ENCODE measurements at places on chromosomes 5 and 9.

- DNase-seq = no peak
These were observed 225.1 kb downstream of the DCP2 start for GRCh38 chr5:113201715-113202114.

GRCh38 chr9:137078701-137079400 lies 1.5 kb downstream of the UAP1L1 start:
- no peak for DNase-seq

DNA sequence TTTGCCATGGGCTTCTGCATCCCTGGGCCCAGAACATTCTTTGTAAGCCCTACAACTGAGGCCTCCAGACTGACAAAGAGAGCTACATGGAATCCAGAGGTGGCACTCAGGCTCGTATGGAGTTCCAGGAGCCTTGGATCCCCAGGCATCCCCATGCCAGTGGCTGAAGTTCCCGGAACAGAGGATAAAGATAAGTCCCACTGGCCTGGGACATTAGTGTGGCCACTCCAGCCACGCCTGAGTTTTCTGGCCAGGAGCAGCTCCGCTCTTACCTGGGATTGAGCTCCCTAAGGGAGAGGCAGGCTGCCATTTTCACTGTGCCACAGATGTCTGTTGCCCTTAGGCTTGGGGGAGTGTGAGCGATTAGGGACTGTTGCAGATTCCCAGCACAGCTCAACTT lies 656.3 kb upstream of the FAM174A start:
- no peak for DNase-seq

- no peak for DNase-seq
These were observed 2223.1 kb upstream of the C9orf72 start for GRCh38 chr9:29796291-29796952.

GRCh38 chr9:126198854-126199253 lies 127.8 kb upstream of the MVB12B start:
- DNase-seq = no peak

GRCh38 chr9:6664204-6664680 lies 18.7 kb upstream of the GLDC start:
- no peak for DNase-seq

DNA sequence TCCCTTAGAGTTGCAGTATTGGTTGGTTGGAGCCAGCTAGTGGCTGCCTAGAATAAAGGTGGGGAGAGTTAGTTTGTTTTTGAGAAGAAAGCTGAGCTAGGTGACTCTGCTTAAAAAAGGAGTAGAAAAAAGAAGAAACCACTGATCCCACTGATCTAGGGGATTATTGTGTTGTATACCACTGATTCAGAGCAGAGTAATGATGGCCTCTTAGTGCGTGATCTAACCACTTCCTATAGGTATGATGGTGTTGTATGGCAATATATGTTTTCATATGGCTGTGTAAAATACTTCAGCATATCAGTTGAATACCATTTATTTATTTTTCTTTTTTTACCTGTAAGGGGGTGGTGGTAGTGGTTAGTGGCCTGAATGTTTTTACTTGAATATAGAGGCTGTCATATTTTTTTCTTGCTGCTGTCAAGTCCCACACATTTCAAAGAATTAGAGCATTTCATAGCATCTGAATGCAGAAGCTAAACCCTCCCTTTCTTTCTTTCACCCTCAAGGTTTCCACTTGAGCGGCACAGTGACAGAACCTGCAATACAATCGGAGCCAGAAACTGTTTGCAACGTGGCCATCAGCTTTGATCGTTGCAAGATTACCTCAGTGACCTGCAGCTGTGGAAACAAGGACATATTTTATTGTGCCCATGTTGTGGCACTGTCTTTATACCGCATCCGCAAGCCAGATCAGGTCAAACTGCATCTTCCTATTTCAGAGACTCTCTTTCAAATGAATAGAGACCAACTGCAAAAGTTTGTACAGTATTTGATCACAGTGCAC lies 140.3 kb downstream of the ZSWIM6 start:
- no peak for DNase-seq

DNA sequence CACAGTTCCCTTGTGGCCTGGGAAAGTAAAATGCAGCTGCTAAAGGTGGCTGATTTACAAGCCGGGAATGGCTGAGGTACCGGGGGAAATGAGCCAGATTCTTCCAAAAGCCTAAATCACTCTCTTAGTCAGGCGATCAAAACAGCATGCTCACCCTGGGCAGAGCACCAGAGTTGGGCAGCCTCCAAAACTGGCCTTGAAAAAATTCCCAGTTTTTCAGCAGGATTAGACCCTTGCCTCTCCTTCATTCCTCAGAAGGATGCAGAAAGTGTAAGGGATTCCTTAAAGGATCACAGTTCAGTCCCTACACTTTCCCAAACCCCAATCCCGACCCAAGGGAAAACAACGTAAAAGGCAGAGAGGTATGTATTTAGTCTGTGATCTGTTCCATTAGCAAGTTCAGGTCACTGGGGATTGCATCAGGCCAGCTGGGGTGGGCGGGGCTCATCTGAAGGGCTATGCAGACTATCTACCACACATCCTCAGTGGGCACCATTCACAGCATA lies 16.9 kb downstream of the TMEM174 start:
- DNase-seq = no peak

GRCh38 chr9:110028271-110028670 lies 179.7 kb downstream of the C9orf152 start:
- no peak for DNase-seq

- DNase-seq = no peak
These were observed 242.3 kb upstream of the NREP start for GRCh38 chr5:111999286-111999685.

DNA sequence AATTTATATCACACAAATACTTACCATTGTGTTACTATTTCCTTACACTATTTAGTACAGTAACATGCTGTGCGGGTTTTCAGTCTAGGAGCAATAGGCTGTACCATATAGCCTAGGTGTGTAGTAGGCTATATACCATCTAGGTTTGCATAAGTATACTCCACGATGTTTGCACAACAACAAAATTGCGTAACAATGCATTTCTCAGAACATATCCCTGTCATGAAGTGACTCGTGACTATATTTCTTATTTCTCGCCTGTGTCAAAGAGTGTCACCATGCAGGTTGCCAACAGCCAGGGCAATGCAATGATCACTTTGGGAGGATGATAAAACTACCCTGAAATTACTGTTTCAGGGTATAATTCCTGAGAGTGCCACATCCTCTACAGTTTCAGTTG lies 65.6 kb upstream of the CD180 start:
- DNase-seq = no peak

- DNase-seq = no peak
These were observed 150.6 kb upstream of the PITX1 start for GRCh38 chr5:135184646-135185045.

GRCh38 chr5:55035480-55035879 lies 11.4 kb downstream of the GZMK start:
- DNase-seq = no peak

- DNase-seq = no peak
These were observed 21.1 kb downstream of the IRF1 start for GRCh38 chr5:132469380-132470009.

GRCh38 chr9:35553670-35554543 lies 51.2 kb upstream of the TESK1 start:
- DNase-seq = peak; percentile 69

- no peak for DNase-seq
These were observed 13.1 kb upstream of the CEMIP2 start for GRCh38 chr9:71781391-71781790.

GRCh38 chr9:109253637-109254284 lies 67.1 kb downstream of the EPB41L4B start:
- DNase-seq = no peak

DNA sequence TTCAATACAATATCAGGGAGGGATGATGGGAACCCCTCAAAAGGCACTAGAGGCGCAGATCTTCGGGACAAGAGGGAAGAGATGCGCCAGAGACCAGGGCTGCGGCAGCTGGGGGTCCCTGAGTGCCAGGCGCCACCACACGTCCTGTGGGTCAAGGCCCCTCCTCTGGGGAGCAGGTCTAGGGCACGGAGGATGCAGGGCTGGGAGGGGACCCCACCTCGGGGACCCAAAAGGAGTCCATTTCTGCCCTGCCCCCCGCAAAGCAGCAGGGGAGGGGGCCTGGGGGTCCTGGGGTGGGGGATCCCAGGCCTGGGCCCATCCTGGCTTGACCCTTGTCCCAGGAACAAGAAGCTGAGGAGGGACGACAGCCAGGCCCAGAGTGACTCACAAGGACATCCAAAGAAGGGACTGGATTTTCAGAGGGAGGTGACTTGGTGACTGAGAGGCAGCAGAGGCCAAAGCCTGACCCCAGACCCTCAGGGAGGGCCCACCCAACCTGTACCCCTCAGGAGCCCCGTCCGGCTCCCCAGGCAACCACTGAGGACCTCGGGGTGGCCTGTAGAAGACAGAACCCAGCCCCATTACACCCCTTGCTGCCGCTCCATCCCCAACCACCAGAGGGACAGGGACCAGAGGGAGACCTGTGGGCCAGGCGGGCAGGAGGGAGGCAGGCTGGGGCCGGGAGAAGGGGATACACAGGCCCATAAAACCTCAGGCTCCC lies 54.2 kb downstream of the LRSAM1 start:
- DNase-seq = no peak

GRCh38 chr5:142690667-142691066 lies 4.8 kb upstream of the FGF1 start:
- no peak for DNase-seq

- DNase-seq = no peak
These were observed 308.1 kb upstream of the TLE4 start for GRCh38 chr9:79263628-79264027.

- DNase-seq = no peak
These were observed 2.6 kb downstream of the HNRNPH1 start for GRCh38 chr5:179620703-179621350.

DNA sequence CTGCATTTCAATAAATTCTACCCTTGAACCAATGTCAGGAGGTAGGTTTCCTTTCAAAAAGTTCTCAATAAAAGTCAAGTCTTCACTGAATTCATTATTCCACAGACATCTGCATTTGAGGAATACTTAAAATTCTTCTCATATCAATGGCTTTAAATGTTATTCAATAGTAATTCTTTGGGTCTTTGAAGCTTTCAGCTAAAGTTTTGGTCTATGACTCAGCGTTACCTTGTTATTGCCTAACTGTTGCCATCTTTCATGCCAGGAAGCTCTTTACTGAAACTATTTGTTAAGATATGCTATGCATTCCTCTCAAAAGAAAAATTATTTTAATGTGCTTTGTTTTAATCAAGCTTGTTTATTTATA lies 170.5 kb downstream of the NNT start:
- DNase-seq = no peak

- no peak for DNase-seq
These were observed 45.6 kb downstream of the SUB1 start for GRCh38 chr5:32630867-32631491.

GRCh38 chr9:76701441-76702039 lies 62.7 kb upstream of the PCA3 start:
- no peak for DNase-seq

- DNase-seq = no peak
These were observed 196.3 kb downstream of the CSNK1G3 start for GRCh38 chr5:123708074-123708806.

- no peak for DNase-seq
These were observed 94.5 kb downstream of the F2RL2 start for GRCh38 chr5:76528547-76529331.

DNA sequence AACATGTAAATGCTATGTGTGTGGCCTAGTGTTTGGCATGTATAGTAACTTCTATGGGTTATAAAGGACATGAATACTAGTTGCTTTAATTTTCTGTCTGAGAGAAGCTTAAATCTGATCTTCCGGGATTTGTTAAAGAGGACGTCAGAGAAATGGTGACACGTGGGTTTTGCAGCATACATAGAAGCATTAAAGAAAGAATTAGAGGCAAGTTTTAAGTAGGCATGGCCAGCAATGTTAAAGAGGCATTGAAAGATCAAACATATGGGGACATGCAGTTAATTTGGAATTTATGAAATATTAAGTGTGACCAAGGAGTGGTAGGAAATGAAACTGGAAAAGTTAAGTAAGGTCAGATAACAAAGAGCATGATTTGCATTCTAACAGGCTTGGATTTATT lies 311.4 kb upstream of the RIOK2 start:
- no peak for DNase-seq

DNA sequence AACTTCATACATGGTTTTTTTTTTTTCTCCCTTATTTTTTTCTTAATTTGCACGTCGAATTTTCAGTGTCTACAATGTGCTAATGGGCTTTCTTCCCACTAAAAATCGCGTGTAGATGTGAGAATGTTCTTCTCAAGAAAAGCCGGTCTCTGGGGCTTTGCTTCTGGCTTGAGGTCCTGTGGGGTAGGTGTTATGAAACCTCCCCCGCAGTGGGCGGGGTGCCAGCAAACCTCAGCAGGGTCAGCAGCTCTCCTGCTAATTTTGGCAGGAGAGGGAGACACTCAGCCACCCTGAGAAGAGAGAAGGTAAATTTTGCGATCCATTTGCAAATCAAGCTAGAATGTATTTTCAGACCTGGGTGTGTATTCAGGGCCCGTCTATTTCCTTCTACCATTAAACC lies 59.9 kb downstream of the NPR3 start:
- no peak for DNase-seq

GRCh38 chr5:54320256-54320655 lies 9.9 kb upstream of the ARL15 start:
- no peak for DNase-seq

DNA sequence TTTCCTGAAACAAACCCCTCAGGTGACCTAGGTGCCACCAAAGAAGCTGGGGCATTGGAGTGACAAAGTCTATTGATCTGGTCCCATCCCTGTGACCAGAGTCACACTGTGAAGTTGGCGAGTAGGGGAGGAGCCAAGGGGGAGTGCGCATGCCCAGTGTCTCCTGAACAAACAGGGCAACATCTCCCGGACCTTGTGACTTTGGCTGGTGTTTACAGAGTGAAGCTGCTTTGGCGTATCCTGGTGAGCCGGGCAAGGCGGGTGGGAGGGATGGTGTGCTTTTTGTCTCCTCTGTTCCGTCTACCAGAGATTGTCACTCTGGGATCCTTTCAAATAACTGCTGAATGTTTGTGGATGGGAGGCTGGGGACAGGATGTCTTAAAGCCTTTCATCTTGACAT lies 204.5 kb downstream of the HSPA4 start:
- DNase-seq = no peak

DNA sequence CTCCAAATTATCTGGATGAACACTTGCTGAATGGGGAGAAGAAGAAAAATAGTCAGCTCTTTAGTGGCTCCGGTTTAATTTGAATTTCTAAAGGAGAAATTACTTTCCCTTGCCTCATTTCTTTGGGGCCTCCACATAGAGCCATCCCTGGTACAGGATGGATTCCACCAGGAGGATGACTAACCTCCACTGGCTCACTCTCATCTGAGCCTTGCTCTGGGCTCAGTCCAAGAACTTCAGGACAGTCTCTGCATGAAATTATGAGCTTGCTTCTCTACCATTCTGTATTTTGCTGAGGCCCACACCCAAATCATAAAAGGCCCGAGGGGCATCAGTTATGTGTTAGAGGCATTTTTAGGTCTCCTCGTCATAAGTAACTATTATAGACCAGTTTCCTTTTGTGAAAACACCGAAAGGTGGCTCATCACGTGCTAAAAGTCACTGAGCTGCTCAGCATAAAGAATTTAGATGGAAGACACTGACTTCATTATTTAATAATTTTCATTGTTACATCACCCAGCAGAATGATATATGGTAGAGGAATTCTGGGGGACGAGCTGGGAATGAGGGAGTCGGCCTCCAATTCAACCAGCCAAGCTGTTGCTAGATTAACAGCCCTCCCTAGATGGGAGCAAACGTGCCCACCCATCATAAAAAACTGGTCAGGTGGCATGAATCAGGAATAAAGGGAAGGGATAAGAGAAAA lies 222.1 kb downstream of the TARS1 start:
- no peak for DNase-seq

Measured in NCI-H526 treated with DMSO at 0.1 percent for 48 hours (cell line).